ENCODE measurements at places on chromosomes 16 and 17.

- DNase-seq = no peak
Observed at GRCh38 chr16:17944345-17944744, 392.2 kb downstream of the NPIPA8 start.

- no peak for DNase-seq
Observed at GRCh38 chr17:80815151-80815681, 176.4 kb upstream of the CHMP6 start.

- DNase-seq = no peak
Observed at GRCh38 chr16:64933885-64934284, 188.0 kb downstream of the CDH11 start.

DNA sequence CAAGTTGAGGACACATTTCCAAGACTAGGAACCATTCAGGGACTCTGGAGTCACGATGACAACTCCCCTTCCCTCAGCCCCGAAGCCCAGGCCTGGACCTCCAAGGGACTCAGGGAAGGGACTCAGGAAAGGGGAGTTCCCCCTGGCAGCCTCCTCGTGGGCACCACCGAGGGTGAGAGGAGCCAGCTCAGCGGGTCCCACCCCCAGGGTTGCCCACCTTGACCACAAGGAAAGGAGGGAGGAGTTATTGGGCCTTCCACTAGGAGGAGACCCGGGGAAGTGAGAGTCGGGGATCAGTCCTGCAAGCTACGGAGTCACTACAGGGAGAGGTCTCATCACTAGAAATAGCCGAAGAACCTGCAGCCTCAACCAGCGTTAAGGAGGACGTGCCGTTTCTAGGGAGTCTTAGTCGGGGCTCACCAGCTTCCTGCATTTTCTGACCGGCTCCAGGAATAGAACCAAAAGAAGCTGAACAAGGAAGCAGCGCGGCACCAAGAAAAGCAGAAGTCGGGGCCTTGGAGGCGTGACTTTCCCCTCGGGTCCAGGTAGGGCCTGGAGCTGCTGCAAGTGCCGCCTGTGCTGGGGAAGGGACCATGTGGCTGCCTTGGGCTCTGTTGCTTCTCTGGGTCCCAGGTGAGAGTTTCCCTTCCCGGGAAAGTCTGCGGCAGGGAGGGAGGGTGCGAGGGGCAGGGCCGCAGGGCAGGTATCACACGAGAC is at the start of gene CD300A:
CD300A (plus strand) TSS at position 524 of the 717 bp plus-strand sequence; CDS start at position 594, 70 bp downstream.
- DNase-seq = no peak

- DNase-seq = no peak
Observed at GRCh38 chr17:900336-900934, 79.1 kb downstream of the NXN start.

DNA sequence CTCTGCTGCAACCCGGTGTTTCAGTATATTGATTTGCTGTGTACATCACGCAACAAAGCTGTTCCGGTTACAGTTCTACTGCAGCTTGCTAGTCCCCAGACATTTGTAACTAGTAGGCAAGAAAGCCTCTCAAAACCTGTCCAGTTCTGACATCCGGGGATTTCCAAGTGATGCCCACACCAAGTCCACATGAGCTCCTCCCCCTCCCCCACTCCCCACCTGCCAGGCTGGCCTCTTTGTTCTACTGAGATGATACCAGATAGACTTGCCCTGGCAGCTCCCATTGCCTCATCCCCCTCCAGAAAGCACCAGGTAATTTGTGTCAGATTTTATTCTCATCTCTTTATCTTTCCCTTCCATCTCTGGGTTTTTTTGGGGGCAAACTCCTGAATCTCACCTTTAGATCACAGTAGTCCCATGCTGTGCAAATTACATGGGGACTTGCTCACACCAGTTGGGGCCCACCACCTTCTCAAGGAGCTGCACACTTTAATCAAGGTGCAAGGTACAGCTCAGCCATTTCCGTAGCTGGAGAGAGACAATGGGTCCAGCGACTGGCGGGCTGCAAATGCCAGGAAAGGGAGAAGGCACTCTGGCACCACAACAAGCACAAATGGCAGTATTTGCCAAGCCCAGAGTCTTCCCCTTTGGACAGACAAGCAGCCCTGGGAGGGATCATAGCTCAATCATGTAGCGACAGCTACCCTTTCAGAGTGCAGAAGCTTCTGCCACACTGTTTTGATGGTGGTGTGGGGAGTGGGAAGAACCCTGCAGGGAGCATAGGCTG is 183.1 kb downstream of the CYLD start:
- DNase-seq = no peak

GRCh38 chr16:22900863-22901262 is 86.9 kb downstream of the HS3ST2 start:
- no peak for DNase-seq

GRCh38 chr16:11550791-11551498 is 35.8 kb downstream of the LITAF start:
- DNase-seq = no peak

GRCh38 chr16:1674306-1674705 is 3.8 kb upstream of the JPT2 start:
- no peak for DNase-seq

DNA sequence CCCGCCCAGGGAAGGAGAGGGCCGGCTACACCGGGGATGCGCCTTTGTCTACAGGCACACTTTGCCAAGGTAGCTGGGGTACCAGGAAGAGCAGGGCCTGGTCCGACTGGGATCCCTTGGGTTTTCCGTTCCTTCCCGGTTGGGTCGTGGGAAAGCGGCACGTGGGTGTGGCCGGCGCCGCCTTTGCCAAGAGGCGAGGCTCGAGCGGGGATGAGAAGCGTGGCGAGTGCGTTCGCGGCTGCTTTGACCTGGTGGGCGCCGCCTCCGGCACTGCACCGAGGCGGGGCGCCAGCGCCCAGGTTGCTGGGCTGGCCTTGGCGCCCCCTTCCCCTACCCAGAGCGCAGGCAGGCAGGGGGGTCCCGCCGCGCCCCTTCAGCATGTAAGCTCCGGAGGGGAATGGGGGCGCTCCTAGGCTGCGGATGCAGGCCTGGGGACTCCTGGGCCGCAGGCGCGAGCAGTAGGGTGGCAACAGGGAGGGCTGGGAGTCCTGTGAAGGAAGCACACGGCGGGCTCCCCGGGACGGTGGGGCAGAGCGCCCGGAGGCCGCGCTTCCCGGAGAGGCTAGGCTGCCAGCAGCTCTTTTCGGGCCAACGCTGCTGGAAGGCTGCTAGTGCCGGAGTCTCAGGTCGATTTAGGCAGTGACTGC is 2.0 kb downstream of the HAS3 start:
- DNase-seq = no peak

GRCh38 chr17:65293584-65294180 is 156.5 kb downstream of the RGS9 start:
- DNase-seq = no peak

- no peak for DNase-seq
Observed at GRCh38 chr16:30619202-30619601, 9.0 kb upstream of the ZNF689 start.

- no peak for DNase-seq
Observed at GRCh38 chr16:10309271-10309932, 76.5 kb upstream of the ATF7IP2 start.

- DNase-seq = no peak
Observed at GRCh38 chr16:12530302-12530701, 273.4 kb downstream of the CPPED1 start.

- DNase-seq = no peak
Observed at GRCh38 chr17:41494524-41494923, 4.8 kb upstream of the KRT36 start.

DNA sequence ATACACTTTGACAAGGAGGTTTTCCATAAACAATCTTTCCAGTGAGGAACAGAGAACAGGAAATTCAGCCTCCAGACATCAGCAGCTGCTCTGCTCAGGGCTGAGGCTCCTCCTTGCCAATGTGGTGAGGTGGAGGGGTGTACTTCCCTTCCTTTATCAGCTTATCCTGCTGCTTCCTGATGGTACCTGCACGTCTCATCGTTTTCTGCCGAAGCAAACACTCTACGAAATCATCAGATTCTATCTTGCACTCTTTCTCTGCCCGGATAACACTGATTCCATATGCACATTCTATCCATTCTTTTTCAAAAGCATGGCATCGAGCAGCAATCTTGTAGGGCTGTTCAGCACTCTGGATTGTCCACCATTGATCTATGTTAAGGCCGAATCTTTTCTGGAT is 15.4 kb upstream of the SEZ6 start:
- DNase-seq = no peak

GRCh38 chr17:45427181-45427835 is 5.4 kb downstream of the ARHGAP27 start:
- DNase-seq = no peak

GRCh38 chr16:53166099-53166498 is 111.3 kb downstream of the CHD9 start:
- DNase-seq = no peak

GRCh38 chr16:17261197-17261858 is 209.4 kb downstream of the XYLT1 start:
- DNase-seq = no peak

- DNase-seq = peak; percentile 27
Observed at GRCh38 chr16:49921791-49922456, 66.0 kb upstream of the ZNF423 start.

DNA sequence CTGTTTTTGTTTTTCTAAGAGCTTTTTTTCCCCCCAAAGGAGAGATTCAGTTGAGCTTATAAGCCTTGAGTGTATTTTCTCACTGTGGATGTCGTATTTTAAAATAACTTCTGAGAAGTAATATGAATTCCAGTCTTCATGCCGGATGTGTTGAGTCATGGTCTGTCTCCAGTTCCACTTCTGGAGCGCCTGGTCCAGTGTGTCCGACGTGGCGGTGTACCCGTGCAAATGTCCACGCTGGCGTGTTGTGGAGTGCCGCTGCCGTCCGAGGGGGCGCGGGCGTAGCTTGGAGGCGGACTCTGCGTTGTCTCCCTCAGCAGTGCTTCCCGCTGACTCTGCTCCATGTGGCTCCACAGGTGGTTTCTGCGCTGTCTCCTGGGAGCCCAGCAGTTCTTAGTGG is 60.9 kb upstream of the ZNF750 start:
- no peak for DNase-seq

GRCh38 chr16:3444032-3444388 is 530 bp downstream of the NAA60 start:
- DNase-seq = peak; percentile 28

GRCh38 chr17:31171701-31172100 is 76.9 kb downstream of the NF1 start:
- DNase-seq = no peak

All from activated CD8-positive, alpha-beta memory T cell treated with anti-CD3 and anti-CD28 coated beads, Interleukin-2, amount 50 U/mL, for 4 hours (primary cell).